AML-193 (cell line): ENCODE measurements at places on chromosomes 2 and 18.

DNA sequence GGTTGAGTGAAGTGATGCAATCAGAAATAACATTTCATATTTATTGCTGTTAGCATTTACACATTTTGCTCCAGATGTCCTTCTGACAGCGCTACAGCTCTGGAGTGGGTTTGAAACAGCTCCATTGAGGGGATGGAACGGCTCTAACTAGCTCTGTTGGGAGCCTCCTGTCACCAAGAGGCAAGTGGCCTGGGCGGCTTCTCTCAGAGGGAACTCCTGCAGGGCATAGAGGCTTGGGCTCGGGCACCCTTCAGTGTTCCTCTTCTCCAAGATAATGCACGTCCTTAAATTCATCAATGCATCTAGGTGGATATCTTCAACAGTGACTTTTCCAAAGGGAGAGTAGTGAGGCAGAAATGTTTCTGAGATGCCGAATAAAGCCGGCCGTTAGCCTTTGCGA is 122.5 kb downstream of the CNTNAP5 start:
- DNase-seq: no peak

GRCh38 chr2:16128746-16129610 is 188.6 kb downstream of the MYCN start:
- no peak for DNase-seq

- DNase-seq: no peak
Observed at GRCh38 chr18:62672600-62672999, 42.7 kb upstream of the PHLPP1 start.

GRCh38 chr18:24300703-24301102 is 96.9 kb downstream of the OSBPL1A start:
- DNase-seq: no peak

- DNase-seq: no peak
Observed at GRCh38 chr18:45163871-45164270, 451.4 kb upstream of the SLC14A2 start.
